Activated naive CD4-positive, alpha-beta T cell treated with anti-CD3 and anti-CD28 coated beads for 36 hours (primary cell): ENCODE measurements at places on chromosomes 6 and 20. TPM values are rescaled to one million over a fixed set of nuclear protein-coding genes. Genes with fewer than 3 reads are reported as not detected.

Gene DCDC2
- not detected for total RNA-seq

DNA sequence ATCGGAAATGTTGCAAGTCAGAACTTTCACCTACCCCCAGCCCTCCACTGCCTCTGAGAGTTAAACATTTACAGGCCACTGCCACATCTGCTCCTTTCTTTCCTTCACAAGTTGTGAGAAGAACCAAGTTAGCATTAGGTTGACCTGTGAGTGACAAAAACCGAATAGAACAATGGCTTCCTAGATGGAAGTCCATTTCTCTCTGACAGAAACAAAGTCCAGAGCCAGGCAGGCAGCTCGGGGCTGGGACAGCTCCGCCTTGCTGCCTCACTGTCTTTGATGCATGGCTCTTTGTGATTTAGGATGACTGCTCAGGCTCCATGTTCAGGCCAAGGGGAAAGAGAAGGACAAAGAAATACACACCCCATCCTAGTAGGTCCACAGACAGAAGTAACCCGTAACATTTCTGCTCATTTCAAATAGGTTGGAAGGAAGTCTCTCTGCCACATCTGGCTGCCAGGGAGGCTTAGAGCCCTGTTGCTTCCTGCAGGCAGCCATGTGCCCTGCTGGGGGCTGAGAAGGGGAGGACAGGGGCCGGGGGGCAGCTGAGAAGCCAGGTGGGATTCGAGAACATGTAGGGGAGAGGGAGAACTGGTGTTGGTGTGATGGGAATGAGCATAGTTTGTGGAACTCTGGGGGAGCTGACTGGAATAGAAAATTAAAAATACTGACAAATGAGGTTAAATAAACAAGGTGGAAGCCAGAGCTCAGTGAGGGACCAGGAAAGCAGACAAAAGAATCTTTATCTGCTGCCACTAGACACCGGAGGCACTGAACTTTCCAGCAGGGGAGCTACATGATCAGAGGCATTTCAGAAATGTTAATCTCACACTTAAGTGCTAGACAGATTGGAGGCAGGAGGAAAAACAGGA, 19.5 kb upstream of the IER3 start:
- peaks cover 62% of the 10 kb centered on the region for H3K4me1 ChIP-seq
- H3K4me3 ChIP-seq = no peak overlapping the region
- no peaks in the 10 kb centered on the region for H3K36me3 ChIP-seq
- DNase-seq = no peak
- peak overlapping the region; percentile 83 for H3K27ac ChIP-seq

GRCh38 chr20:63014710-63015109, 7.9 kb upstream of the BHLHE23 start:
- peaks cover 44% of the 10 kb centered on the region for H3K27me3 ChIP-seq
- no peak overlapping the region for H3K27ac ChIP-seq
- no peak for DNase-seq
- no peak overlapping the region for H3K4me3 ChIP-seq

DNA sequence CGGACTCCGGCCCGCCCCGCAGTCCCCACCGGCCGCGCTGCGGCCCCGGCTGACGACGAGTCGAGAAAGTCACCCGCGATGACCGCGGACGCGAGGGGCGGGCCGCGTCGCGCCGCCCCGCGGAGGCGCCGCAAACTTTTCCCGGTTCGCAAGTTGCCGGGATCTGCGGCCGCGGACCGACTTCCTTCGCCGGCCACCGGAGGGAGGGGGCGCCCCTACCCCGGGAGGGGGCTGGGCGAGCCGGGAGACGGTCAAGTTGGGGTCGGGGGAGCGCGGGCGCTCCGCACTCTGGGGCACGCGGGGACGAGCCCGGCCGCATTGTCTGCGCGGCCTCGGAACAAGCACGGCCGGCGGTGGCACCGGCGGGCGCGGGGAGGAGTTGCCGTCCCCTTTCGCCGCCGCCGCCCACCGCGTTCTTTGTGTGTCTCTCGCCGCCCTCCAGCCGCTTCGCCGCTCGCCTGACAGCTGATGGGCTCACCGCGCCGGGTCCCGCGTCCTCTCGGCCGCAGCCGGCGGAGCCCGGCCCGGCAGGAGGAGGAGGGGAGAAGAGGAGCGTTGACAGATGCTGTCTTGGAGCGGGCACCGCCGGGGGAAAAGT, 131.6 kb downstream of the OGFRL1 start:
- DNase-seq = no peak
- no peak overlapping the region for H3K4me3 ChIP-seq
- no peak overlapping the region for H3K27ac ChIP-seq
- H3K27me3 ChIP-seq = peaks cover 44% of the 10 kb centered on the region
- H3K36me3 ChIP-seq = no peaks in the 10 kb centered on the region

- DNase-seq = no peak
- H3K4me1 ChIP-seq = peaks cover 6% of the 10 kb centered on the region
- H3K27ac ChIP-seq = no peak overlapping the region
- H3K4me3 ChIP-seq = no peak overlapping the region
- H3K36me3 ChIP-seq = peaks cover 9% of the 10 kb centered on the region
These were observed 19.0 kb downstream of the TUBB2A start for GRCh38 chr6:3138341-3138740.

Gene RIMS1
- not detected for total RNA-seq

Gene PRND
- total RNA-seq = not detected

Gene COL19A1
- total RNA-seq = not detected

Gene IL20RA
- not detected for total RNA-seq

DNA sequence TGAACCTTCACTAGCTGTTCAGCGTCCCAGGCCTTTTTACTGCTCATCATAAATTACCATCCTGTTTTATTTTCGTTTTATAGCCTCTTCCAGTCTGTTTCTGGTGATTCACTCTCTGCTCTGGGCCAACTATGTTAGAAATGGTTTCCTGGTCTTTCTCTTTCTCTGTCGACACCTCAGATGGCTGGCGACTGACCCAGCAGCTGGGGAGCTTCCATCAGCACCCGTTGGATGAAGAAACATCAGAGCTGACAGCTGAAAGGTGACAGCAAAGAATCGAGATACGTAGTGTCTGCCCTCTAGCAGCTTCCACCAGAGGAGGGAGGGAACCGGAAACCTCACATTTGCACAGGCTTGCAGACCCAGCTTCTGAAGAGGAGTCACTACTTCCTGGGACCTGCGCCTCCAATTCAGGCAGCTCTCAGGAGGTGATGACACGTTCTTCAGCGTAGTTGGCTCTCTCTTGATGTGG, 82.9 kb upstream of the MLN start:
- no peaks in the 10 kb centered on the region for H3K27me3 ChIP-seq
- H3K36me3 ChIP-seq = no peaks in the 10 kb centered on the region
- no peak overlapping the region for H3K27ac ChIP-seq
- no peak overlapping the region for H3K4me3 ChIP-seq

DNA sequence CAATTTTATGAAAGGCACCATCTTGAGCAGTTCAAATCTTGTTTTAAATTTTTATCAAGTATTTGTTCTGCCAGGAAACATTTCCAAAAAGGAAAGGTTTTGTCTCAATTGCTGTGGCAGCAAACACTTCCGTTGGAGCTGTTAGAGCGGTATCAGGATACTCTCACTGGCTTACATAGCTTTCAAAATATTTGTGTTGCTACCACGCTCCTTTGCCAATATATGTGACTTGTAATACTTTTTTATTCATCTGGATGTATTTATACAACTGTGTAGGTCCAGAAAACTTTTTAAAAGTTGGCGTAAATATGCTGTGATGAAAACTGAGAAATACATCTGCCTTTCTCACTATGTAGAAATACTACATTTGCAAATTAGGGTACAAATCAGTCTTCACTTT, 37.8 kb upstream of the NHSL1 start:
- H3K27ac ChIP-seq = no peak overlapping the region
- peaks cover 4% of the 10 kb centered on the region for H3K27me3 ChIP-seq
- H3K36me3 ChIP-seq = no peaks in the 10 kb centered on the region
- DNase-seq = no peak
- no peak overlapping the region for H3K4me3 ChIP-seq

Gene DSP
- total RNA-seq = not detected

Gene LY86
- 1.8 TPM for total RNA-seq

DNA sequence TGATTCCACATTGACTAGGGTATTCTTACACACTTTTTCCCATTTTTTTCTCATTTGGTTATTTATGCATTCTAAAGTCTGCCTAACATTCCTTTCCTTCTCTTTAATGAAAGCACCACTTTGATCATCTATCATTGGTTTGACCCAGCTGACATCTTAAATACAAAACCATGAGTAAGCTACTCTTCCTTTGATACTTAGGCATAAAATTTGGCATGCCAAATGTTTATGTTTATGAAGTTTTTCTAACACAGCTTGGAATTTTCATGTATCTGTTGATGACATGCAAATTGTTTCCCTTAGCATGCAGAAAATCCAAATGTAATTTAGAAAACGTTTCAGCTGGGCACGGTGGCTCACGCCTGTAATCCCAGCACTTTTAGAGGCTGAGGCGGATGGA, 534.9 kb downstream of the QKI start:
- no peaks in the 10 kb centered on the region for H3K4me1 ChIP-seq
- no peak overlapping the region for H3K4me3 ChIP-seq
- H3K36me3 ChIP-seq = no peaks in the 10 kb centered on the region
- DNase-seq = no peak
- H3K27me3 ChIP-seq = peaks cover 30% of the 10 kb centered on the region

DNA sequence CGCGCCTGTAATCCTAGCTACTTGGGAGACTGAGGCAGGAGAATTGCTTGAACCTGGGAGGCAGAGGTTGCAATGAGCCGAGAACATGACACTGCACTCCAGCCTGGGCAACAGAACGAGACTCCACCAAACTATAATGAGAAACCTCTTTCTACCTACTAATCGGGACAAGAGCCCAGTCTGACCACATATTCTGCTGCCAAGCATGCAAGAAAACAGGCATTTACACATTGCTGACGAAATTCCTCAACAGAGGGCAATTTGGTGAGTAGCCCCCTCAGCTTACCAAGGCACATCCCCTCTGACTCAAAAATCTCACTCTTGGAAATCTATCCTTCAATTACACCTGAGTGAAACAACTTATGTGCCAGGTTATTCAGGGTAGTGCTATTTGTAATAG, 81.2 kb downstream of the SLC23A2 start:
- no peak overlapping the region for H3K27ac ChIP-seq
- peaks cover 1% of the 10 kb centered on the region for H3K36me3 ChIP-seq
- DNase-seq = no peak

GRCh38 chr20:53884859-53885541, 185.4 kb downstream of the BCAS1 start:
- peak overlapping the region; percentile 75 for H3K27ac ChIP-seq
- peak; percentile 66 for DNase-seq
- no peak overlapping the region for H3K4me3 ChIP-seq
- no peaks in the 10 kb centered on the region for H3K27me3 ChIP-seq
- peaks cover 52% of the 10 kb centered on the region for H3K4me1 ChIP-seq

DNA sequence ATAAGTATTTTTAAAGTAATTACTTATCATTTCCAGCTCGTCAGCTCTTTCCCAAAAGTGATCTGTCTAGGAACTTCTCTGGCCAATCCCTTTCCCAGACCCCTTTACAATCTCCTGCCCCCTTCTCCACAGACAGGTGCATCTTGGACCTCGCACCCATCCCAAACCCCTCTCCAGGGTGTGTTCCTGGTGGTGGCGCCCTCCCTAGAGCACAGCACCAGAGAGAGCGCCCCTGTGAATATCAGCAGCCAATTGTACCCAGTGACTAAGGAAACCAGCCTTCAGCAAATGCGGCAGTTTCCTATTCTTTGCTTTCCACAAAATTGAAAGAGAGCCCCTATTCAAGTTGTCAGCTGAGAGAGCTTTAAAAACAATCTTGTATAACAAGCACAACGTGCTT, 157.7 kb downstream of the RNASET2 start:
- H3K4me3 ChIP-seq = no peak overlapping the region
- H3K27me3 ChIP-seq = no peaks in the 10 kb centered on the region
- no peaks in the 10 kb centered on the region for H3K36me3 ChIP-seq
- H3K27ac ChIP-seq = no peak overlapping the region
- no peaks in the 10 kb centered on the region for H3K4me1 ChIP-seq

- no peak overlapping the region for H3K27ac ChIP-seq
- H3K4me3 ChIP-seq = no peak overlapping the region
- no peaks in the 10 kb centered on the region for H3K36me3 ChIP-seq
These were observed 303.8 kb upstream of the CDH4 start for GRCh38 chr20:60948224-60948623.

Gene SLC22A1
- not detected for total RNA-seq

DNA sequence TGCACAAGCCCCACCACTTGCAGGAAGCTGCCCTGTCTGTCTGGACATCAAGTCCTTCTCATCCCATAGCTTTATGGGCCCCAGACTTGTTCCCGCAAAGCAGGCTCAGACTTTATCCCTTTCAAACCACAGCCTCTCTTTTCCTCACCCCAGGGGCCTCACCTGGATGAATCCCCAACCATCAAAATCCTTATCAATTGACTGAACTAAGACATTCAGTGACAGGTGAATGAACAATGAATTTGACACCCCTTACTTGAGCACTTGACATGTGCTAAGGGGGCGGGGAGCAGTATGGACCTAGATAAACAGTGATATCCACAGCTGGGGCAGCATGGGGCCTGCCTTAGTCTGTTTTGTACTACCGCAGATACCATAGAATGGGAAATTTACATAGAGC, 5.0 kb downstream of the RAB44 start:
- H3K27me3 ChIP-seq = peaks cover 6% of the 10 kb centered on the region
- H3K4me3 ChIP-seq = no peak overlapping the region
- no peak overlapping the region for H3K27ac ChIP-seq
- H3K4me1 ChIP-seq = peaks cover 2% of the 10 kb centered on the region
- DNase-seq = no peak

DNA sequence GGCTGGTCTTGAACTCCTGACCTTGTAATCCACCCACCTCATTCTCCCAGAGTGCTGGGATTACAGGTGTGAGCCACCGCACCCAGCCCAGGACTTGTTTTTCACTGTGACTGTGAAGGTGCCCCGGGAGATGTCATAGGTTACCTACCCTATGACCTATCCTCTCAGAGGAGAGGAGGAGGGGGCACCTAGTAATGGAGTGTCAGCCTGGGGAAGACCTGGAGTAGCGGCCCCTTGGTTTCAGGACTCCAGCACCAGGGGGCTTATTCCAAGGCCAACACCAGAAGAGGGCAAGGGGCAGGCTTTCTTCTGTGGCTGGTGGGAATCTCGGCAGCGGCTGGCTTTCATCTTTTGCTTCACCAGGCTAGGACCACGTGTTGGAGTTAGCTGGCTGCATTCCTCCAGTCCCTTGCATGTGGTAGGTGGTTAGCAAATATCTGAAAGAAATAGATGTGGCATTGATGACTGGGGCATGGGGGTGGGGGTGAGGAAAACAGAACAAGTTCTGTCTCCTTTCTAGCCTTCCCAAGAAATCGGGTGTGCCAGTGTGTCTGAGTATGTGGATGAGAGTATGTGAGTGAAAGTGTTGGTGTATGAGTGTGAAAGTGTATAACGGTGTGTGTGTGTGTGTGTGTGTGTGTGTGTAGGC, 7.9 kb upstream of the ITPR3 start:
- no peak overlapping the region for H3K4me3 ChIP-seq
- no peak for DNase-seq

DNA sequence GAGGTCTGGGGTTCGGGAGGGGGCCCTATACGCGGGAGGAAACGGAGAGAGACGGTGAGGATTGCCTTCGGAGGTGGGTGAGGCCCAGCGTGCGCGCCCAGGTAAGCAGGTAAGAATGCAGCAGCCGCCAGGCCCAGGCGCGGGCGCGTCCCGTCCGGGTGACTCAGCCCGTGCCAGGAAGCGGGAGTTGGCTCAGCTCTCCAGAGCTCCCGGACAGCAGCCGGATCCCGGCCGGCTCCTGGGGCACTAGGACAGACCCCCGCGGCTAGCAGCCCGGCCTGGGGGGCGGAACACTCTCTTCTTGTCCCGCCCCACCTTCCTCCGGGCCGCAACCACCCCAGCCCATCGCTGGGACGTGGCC, 1.5 kb upstream of the MDFI start:
- peaks cover 36% of the 10 kb centered on the region for H3K27me3 ChIP-seq
- H3K4me3 ChIP-seq = no peak overlapping the region
- peaks cover 12% of the 10 kb centered on the region for H3K4me1 ChIP-seq
- no peaks in the 10 kb centered on the region for H3K36me3 ChIP-seq
- DNase-seq = no peak
